ENCODE measurements at places on chromosomes 7 and 10.

GRCh38 chr10:11517150-11517549, 94.3 kb downstream of the USP6NL start:
- DNase-seq, result no peak

GRCh38 chr10:118108194-118109026, 61.7 kb upstream of the RAB11FIP2 start:
- no peak for DNase-seq

DNA sequence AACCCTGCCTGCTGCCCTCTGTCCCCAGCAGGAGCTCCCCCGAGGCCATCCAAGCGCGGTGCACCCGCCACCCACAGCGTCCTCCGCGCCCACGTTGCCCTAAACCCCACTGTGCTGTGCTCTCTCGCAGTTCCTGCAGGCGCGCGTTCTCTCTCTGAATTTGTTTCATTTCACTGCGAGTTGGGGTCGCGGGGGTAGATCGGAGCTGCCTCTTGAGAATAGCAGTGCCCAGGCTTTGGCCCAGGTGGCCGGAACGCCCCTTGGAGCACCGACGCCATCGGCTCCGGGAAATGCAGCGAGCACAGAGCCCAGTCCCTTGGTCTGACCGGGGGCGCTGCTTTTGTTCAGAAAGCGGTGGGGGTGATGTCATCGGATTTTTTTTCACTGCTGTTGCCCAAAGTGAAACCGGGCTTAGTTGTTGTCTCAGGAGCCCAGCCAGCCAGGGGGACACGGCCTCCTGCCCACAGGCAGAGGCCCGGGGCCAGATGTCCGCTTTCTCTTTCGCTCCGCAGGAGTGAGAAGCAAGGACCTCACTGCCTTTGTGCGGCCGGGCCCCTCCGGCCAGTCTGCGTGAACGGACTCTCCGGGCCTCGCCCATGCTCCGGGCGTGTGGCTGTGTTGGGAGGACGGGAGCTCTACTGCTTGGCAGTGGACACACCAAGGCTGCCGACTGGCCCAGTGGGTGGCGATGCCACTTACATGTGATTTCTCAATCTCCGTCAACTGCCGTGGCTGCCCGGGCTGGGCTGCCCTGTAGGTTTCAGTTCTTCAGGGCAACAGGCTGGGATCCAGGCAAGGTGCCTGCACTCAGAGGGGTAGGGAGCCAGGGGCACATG, 43.1 kb downstream of the FOXK1 start:
- DNase-seq, result peak; percentile 40

- DNase-seq, result no peak
Observed at GRCh38 chr10:103751667-103752290, 103.6 kb downstream of the SH3PXD2A start.

DNA sequence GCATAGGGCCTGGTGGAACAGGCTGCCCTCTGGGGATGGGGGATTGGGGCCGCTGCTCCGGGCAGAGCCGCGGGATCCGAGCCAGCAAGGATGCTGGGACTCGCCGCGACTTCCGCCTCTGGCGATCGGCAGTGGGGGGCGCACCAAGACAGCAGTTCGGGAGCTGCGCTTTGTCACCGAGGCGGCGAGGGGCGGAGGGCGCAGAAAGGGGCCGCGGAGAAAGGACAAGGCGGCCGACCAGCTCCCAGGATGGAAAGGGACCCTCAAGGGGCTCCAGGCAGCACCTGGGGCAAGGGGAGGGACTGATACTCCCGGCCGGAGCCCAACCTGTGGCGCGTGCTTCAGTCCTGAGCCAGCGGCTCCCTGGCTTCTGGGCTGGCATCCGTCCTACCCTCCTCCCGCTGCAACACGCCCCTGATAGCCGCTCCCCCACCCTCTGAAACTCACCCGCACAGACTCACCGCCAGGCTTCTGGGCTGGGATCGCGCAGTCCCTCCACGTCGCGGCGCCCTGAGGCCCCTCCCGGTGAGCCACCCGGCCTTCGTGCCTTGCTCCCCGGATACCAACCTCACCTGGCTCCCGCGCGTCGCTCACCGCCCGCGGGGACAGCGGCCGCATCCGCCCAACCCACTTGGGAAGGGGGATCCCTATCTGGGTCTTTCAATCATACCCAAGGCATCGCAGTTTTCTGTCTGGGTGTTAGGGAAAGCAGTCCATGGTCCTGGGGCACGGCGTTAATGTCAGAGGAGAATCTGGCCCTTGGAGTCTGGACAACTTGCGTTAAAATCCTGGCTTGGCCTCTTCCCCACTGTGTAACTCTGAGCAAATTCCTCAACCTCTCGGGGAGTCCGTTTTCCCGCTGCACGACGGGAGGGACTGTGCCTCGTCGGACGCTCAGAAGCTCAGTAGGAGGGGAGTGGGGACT, 7.0 kb upstream of the EVX1 start:
- DNase-seq, result no peak

Data from CD4-positive, alpha-beta T cell treated with Interleukin-2 at 100 ng/mL for 4 hours (primary cell).